Midbrain (tissue), 1 donor: ENCODE measurements at places on chromosomes 4 and X.

GRCh38 chr4:575281-576141 lies 584 bp downstream of the TMEM271 start:
- no peak for DNase-seq

DNA sequence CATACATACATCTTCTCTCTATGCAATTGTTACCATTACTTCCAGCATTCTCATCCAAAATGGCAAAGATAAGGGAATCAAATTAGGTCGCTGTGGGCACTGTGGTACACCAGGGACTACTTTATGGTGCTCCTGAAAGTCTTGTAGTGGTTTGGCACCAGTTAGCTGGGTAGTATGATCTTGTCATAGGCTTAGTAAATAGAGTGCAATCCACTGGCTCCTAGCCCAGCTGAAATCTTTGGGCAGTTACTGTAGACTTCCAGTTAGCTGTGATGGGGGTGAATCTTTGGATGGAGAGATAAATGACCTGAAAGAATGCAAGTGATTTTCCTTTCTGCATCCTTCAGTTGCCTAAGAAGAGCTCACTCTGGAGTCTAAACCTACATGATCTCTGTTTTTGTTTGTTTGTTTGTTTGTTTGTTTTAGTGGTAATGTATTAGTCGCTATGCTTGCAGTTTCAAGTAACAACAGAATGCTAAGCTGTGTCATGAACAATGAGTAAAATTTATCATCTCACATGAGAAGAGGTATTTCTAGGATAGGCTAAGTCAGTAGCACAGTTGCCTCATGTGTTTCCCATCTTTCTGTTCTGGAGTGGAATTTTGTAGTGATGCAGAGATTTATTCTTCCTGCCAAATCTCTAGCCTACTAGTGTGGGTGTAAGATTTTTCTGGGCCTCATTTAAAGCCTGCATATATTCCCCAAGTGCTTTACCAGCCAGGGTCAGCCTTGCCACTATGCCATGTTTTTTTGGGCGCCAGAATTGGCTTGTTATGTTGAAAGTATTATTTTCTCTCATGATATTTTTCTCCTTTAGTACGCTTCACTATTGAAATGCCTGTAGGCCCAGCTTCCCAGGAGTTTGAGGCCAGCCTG lies 24.2 kb downstream of the HERC3 start:
- no peak for DNase-seq

GRCh38 chrX:42128587-42128986 lies 205.2 kb upstream of the CASK start:
- DNase-seq = no peak

- DNase-seq = no peak
These were observed 189.5 kb upstream of the ANKRD50 start for GRCh38 chr4:124902001-124902515.

- no peak for DNase-seq
These were observed 398.6 kb upstream of the TECRL start for GRCh38 chr4:64807821-64808220.

DNA sequence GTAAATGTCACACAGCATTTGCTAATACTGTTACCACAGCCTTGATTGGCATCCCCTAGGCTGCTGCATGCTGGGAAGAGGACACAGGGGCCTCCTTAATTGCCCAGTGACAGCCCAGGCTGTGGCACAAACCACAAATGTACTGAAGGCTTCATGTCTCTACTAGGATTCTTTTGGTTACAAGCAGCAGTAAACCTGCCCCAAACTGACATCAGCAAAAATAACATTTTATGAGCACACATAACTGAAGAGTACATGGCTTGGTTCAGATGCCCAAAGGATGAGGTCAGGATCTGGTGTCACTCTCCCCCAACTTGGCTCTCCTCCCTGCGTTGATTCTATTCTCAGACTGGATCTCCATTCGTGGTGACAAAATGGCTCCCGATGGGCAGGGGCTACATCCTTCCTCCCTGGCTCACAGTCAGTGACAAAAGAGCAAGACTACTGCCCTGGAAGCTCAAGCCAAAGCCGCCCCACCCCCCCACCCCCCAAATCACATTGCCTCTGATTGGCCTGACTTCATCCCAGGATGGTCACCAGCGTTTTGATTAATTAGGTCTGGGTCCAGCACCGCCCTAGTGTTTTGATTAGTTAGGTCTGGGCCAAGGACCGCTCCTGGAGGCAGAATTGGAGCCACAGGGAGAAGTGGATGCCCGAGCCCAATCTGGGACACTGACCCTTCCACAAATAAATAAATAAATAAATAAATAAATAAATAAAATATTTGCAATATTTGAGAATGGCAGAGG lies 180.5 kb upstream of the RBPJ start:
- no peak for DNase-seq

GRCh38 chr4:52507774-52508173 lies 151.3 kb downstream of the USP46 start:
- no peak for DNase-seq

DNA sequence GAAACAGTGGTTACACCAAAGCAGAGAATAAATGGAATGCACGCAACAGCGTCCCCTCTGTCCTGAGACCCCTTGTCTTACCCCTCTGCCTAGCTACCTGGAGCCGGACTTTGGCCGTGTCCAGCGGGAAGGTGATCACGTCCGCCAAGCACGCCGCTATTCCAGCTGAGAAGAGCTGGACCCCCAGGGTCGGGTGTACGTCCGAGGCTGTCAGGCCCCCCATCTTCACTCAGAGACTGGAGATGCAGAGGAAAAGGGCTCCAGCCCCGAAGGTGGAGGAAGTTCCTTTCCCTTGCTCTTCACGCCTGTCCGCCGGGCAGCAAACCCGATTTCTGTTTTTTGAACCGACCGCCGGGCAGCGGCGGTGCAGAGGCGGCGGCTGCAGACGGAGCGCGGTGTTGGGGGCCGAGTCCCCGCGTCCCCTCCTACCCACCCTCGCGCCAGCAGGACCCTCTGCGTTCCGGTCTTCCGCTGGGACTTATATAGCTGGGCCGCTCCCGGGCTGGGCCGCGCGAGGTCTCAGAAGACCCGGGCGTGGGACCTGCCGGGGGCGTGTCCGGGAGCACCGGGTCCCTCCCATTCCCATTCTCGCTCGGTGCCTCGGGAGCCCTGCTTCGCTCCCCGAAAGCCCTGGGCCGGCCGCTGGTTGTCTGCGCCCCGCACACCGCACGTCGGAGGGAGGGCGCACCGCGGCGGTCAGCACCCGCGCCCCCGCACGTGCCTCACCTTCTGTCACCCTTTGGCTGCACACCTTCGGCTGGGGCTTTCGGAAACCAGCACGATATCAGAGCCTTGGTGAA lies at the start of gene UCP1:
Gene UCP1 (minus strand): TSS at position 455 of the 800 bp plus-strand sequence. CDS start 232 bp downstream, at position 223.
- no peak for DNase-seq

- no peak for DNase-seq
These were observed 230.3 kb upstream of the NEIL3 start for GRCh38 chr4:177079327-177079726.

DNA sequence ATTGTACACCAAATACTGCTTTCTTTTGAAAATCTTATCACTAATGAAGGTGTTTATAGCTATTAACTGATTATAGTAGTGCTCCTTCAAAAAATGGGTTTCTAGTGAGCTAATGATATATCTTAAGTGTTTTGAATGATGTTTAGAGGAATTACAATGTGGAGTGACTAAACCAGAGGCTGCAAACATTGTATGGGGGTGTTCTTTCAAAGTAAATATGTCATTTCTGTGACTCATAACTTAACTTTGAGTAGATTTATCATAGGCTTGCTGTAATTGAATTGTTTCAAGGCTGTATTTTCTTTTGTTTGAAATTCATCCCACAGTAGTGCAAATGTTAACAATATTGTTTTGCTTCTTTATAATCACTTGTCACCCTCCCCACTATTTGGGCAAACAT lies 141.6 kb downstream of the IL1RAPL2 start:
- no peak for DNase-seq

- DNase-seq = no peak
These were observed 177.1 kb upstream of the PCDH7 start for GRCh38 chr4:30543057-30543456.

DNA sequence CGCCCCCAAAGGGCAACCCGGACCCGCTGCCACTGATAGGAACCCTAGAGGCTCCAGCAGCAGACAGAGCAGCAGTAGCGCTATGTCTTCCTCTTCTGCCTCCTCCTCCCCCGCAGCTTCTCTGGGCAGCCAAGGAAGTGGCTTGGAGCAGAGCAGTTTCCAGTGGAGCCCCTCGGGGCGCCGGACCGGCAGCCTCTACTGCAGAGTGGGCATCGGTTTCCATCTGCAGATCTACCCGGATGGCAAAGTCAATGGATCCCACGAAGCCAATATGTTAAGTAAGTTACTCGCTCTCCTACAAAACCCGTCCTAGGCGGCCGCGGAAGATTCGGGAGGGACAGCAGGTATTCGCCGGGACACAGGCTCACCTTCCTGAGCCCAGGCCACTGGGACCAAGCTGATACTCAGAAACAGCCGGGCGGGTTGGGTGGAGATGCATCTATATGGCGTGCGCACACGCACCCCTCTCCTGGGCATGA lies 477 bp downstream of the FGF5 start:
- DNase-seq = no peak

- no peak for DNase-seq
These were observed 694 bp downstream of the TBL1X start for GRCh38 chrX:9465380-9466123.

- DNase-seq = no peak
These were observed 171.2 kb downstream of the LDB2 start for GRCh38 chr4:16727218-16727617.

- no peak for DNase-seq
These were observed 207.6 kb upstream of the PITX2 start for GRCh38 chr4:110830461-110830860.

GRCh38 chrX:74781507-74782034 lies 143.7 kb downstream of the NEXMIF start:
- DNase-seq = no peak

DNA sequence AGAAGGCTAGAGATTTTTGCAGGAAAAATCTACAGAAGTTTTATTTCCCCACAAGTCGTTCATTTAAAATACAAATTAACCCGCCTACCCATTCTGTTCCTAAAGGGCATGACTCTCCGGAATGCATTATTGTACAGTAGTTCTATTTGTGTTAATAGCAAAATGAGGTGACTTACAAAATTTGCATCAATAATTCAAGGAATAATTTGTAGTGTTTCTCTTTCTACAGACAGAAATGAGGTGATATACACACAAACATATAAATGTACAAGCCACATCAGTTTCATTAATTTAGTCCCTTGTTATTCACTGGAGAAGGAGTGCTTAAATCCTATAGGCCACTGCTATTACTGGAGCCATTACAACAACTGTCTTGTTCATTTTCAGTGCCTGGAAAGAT lies 501.3 kb upstream of the DIAPH2 start:
- no peak for DNase-seq

DNA sequence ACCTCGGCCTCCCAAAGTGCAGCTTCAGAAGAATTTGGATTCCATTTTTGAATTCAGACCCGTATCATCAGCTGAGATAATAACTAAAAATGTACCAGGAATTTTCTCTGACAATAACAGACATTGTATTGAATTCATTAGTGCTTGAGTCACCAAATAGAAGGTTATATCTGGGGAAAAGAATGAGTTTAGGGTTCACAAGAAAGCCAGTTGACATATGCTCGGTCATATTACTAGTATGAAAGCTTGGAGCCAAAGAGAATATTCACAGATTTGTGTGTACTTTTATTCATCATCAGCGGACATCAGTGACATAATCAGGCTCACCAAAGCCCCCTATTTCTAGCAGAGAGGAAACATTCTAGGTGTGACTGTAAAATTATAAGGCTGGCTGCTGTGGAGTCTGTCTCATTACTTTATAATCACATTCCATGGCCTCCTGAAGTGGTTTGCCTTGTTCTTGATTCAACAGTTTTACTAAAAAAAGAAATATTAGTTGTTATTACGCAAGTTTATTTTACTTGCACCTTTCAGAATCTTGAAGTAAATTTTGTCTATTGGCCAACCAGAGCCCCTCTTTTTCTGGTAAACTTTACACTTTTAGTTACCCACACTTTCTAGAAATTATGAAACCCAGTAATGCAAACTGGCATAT lies 14.6 kb upstream of the DCTD start:
- DNase-seq = no peak

DNA sequence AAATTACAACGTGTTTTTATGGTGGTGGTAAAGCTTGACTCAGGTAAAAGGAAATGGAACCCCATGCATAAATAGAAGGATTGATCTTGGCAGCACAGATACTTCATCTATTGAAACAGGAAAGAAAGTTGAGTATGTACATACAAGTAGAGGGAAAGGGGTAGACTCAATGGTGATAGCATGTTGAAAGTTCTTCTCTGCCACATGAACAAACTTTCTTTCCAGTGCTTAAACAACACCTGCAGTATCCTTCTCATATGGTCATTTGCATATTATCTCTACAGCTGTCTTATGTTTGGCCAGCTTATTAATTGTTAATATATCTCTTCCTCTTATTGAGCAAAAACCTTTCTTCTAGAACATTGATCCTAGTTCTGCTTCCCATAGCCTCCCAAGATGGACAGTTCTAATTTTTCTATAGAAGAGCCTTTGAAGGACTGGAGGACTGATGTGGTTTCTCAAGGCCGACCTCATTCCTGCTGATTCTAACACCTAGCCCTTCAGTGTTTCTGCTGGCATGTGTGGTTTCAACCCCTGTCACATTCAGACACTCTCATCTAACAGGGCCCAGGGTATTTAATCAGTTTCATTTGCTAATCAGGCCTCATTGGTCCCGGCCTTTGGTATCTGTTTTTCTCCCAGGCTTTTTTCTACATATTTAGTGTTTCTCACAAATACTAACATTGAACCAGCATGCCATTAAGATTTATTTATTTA lies 108.1 kb upstream of the SPRY1 start:
- DNase-seq = no peak

DNA sequence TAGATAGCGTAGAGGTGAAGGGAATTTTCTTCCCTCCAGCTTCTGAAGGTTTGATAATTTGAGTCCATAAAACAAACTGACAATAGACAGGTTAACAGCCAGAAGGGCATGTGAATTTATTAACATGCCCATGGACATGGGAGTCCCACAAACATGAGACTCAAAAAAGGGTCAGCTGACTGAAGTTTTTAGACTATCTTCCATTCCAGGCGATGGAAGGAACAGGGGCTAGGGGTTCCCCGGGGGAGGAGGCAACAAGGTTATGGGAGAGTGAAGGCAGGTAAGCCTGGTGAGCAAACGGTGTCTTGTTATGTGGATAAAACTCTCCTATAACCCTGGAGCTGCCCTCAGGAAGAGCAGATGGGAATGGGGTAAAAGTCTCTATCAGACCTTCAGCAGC lies 81.5 kb upstream of the SORBS2 start:
- no peak for DNase-seq

GRCh38 chr4:173538148-173538908 lies 8.3 kb upstream of the HAND2 start:
- no peak for DNase-seq

GRCh38 chrX:17597836-17598439 lies 139.4 kb upstream of the SCML1 start:
- DNase-seq = peak; percentile 27

DNA sequence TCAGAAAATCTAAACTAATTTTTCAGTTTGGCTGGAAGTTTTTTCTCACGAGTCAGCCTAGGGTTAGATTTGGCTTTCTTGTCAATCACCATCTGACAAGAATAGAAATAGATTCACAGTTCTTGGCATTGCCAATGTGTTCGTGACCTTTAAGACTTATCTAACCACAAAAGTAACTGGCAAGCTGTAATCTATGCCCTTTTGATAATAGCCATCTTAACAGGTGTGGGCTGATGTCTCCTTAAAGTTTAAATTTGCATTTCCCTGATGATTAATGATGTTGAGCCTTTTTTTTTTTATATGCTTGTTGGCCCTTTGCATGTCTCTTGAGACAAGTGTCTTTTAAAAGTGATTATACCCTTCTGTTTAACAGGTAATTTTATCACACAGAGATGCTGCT lies 460.3 kb upstream of the PRKX start:
- DNase-seq = no peak
